ENCODE measurements at places on chromosomes 11 and 22.

- no peak for DNase-seq
These were observed 75.4 kb upstream of the SYT13 start for GRCh38 chr11:45361551-45361950.

DNA sequence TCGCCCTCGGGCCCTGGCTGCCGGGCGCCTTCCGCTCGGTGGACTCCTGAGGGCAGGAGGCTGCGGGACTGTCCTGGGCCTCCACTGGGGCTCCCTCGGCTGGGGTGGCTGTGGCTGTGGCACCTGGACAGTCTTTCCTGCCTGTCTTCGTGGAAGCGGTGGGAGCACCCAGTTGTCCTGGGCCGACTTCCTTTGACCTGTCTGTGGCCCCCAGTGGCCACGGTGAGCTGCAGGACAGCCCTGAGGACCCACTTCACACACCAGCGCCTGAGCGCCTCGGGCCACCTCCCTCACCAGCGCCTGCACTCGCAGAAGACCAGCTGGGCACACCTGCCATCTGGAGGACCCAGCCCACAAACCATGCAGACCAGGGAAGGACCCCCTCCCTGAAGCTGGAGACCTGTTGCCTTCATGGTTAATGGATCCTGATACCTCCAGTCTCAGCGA lies 1.8 kb upstream of the EPS8L2 start:
- DNase-seq: no peak

GRCh38 chr22:33209930-33210784 lies 152.0 kb upstream of the SYN3 start:
- DNase-seq: no peak

DNA sequence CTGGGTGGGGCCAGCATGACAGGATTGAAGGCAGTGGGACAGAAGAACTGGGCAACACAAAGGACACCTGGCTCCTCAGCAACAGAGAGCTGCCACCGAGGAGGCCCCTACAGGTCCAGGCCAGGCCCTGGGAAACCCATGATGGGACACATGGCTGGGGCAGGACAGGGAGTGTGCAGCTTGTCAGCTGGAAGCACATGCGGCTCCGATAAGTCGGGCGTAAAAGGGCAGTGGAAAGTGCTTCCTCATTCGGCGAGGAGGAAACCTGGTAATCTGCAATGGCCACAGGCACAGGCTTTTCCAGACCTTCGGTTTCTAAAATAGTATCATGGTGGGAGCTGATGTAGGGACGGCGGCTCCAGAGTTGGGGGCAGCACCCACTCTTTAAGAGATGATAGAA lies 16.5 kb downstream of the GNAZ start:
- DNase-seq: no peak

GRCh38 chr22:26690654-26691376 lies 33.4 kb downstream of the MIAT start:
- DNase-seq: no peak

- DNase-seq: no peak
These were observed 50.4 kb upstream of the PRSS23 start for GRCh38 chr11:86749821-86750401.

- DNase-seq: no peak
These were observed 62.7 kb downstream of the PAK1 start for GRCh38 chr11:77411137-77411707.

GRCh38 chr22:27985323-27986275 lies 66.5 kb upstream of the PITPNB start:
- no peak for DNase-seq

DNA sequence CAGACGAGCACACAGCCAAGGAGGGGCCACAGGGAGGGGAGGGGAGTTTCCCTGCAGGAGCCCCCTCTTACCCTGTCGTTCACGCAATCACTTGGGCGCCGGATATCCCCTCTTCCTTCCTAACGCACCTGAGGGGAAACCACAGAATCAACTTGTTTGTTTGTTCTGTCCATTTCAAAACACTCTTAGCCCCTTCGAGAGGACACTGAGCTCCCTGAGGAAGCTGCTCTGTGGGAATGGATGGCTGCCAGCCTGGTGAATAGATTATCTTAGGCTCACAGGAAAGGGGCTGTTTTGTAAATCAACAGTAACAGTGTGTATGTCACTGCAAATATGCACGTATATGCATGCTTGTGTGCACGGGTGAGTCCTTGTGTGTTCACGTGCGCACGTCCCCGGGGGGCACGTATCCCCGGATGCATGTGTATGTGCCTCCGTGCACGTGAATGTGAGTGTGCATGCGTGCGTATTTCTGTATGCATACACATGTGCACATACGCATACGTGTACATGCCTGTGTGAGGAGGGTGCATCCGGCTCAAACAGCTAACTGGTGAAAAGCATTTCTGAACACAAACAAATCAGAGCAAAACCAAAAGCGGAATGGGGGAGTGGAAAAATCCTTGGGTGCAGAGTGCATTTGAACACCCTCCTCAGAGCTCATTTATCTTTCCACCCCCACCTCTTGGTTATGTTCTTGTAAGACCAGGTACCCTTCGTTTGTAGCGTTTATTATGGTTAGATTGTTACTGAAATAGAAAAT lies 7.2 kb downstream of the ARSA start:
- peak; percentile 91 for DNase-seq

GRCh38 chr11:75147875-75148263 lies 3.0 kb upstream of the SLCO2B1 start:
- DNase-seq: no peak

DNA sequence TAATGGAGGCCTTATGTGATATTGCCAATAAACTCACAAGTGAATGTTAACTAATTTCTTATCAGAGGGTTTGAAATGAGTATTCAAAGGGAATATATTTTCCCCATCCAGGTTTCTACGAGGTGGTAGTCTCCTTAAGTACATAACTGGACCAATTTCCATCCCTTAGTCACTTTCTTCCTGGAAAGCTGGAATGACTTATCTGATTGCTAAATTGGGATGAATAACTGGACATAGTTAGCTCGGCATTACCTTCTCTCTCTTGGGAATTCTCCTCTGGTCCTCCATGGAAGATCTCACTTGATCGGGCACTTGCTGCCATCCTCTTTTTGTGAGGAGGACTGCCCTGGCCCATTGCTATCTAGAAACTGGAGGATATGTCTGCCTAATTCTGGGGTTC lies 109.1 kb downstream of the TRPC6 start:
- DNase-seq: no peak

GRCh38 chr22:44775862-44776261 lies 23.5 kb downstream of the ARHGAP8 start:
- no peak for DNase-seq

DNA sequence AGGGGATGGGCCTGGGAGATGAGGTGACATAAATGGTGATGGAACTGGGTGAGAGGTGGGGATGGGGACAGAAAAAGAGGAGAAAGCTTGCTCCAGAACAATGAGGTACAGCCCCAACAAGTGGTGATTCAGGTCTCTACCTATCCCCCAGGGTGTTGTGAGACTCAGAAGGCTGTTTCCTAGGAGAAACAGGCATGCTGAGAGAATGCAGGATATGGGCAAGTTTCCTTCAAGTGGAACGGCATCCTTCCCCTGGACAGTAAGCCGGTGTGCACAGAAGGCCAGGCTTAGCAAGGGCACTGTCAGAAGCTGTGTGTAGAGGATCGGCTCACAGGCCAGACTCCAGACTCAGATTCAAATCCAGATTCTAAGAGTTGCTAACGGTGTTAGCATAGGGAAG lies 34.1 kb upstream of the CRTAM start:
- no peak for DNase-seq

DNA sequence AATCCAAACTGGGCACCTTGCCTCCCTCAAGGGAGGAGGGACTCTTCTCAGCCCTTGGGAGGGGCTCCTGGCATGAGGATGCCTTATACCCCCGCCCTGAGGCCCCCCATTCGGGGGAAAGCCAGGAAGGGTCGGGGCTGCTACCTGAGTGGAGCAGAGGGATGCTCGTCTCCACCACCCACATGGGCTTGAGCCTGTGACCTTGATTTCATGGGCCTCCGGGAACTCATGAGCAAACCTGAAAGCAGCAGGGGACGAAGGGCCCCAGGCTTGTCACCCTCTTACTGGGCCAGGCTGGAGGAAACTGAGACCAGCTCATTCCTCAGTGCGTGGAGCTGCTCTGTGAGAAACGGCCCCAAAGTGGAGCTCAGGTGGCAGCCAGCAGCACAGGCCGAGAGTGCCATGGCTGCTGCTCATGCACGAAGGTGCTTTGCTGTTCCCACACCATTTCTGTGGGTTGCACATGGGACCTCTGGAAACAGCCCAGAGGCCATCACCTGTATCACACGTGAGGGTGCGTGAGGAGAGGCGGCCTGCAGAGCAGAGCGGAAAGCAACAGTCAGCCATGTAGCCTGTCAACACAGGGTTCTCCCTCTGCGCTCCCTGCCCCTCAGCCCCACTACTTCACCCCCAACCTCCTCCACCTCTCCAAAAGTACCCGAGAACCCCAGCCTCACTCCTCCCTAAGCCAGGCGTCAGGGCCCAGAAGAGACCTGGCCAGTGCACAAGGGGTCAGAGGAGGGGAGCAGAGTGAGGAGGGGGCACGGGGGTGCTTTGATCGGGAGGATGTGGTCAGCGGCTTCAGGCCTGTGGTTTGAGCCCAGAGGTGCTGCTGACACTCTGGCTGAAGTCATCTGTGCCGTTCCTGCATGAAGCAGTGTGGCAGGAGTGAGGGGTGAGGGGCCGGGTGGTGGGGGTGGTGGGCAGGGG lies 14.1 kb upstream of the IL2RB start:
- no peak for DNase-seq

- no peak for DNase-seq
These were observed 57.0 kb downstream of the PDE3B start for GRCh38 chr11:14700593-14700992.

DNA sequence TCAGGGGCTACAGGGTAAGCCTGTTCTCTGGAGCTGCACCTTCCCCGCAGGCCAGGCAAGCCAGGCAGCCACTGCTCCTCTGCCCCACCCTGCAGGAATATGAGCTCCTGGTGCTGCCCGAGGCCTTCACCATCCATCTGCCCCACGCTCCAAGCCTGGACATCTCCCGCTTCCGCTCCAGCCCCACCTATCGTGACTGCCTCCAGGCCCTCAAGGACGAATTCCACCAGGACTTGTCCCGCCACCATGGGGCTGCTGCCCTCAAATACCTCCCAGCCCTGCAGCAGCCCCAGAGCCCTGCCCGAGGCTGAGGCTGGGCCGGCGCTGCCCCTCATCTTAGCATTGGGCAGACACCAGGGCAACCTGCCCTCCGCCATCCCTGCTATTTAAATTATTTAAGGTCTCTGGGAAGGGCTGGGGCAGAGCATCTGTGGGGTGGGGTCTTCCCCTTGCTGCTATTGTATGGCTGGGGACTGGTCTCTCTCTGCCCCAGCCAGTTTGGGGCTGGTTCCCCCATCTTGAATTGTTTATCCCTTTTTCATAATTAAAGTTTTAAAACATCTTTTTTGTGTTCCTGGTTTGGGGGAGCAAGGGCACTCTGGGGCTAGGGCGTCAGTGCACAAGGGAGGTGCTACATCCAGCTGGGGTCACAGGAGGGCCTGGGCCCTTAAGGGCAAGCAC lies 6.2 kb downstream of the LARGE2 start:
- DNase-seq: no peak

DNA sequence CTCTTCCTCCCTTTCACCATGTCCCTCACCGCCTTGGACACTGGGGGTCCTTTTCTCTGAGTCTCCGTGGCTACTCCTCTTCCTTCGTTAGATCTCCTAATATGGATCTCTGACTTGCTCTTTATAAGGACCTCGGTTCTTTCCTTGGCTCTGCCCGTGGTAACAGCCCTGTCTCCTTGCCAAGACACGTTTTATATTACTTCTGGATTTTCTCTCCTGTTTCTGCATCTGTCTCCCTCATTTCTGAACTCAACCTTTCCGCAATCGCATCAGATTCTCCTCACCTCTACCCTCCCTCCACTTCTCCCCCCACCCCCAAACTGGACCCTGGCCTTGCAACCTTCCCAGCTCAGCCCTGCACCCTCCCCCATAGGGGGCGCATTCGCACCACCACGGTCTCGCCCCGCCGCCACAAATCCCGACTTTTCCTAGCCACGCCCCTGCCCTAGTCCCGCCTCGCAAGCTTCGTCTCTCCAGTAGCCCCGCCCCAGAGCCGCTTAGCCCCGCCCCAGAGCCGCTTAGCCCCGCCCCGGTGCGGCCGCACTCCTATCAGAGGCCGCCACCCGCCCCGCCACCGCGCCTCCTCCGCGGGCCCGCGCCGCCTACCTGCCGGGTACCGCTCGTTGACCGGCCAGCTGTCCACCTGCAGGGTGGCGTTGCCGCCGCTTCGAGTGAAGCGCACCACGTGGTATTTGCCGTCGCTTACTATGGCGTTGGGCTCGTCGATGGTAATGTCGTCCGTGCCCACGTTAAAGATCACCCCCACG lies 39.0 kb downstream of the SLC22A12 start:
- DNase-seq: no peak

- DNase-seq: no peak
These were observed 28.1 kb downstream of the ARAP1 start for GRCh38 chr11:72724021-72724551.

GRCh38 chr22:45008186-45008681 lies 1.6 kb downstream of the PHF21B start:
- DNase-seq: no peak

DNA sequence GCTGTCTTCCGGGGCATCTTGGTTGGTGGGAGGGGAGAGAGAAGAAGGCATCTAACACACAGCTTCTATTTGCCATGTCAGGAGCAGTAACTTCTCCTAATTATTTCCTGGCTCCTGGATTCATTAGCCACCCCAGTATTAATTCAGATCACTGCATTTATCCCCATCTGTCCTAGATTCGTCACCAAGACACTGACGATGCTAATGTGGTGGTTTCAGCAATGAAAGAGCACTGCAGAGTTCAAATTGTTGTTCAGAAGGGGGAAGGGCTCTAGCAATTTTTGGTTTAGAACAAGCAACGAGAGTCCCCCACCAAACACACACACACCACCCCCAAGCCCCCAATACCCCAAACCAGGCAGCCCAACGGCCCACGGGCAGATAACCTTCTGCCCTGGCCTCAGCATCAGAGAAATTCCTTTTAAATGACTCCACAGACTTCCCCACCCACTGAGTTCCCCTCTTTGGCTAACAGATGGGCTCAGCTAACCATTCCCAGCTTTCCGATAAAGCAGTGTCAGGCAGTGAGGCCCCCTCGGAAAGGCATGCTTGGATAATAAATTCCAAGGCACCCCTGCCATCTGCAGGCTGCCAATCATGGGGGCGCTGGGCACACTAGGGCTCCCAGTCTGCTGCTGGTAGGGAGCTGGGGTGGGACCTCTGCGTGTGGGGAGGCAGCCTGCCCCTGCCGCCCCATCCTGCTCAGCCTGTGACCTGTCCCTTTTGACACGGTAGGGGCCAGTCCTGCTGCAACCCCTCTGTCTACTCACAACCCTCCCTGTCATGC lies 453.5 kb downstream of the MIAT start:
- DNase-seq: no peak

DNA sequence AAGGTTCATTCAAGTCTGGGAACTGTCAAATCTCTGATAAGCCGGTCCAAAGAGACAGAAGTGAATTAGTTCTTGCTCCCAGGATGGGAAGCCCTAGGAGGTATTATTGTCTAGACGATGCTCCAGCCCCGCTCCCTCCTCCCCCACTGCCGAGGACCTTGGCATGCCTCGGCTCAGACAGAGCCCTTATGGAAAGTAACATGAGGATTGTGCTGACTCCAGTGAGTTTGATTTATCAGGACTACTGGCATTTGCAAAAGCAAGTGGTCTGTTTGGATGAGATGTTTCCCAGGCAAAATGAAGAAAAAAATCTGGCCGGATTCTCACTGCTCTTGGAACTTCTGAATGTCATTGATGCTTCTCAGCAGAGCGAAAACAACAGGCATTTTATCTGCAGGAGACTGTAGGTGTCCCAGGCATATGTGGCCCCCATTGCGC lies 341.0 kb downstream of the ETS1 start:
- no peak for DNase-seq

Measured in naive thymus-derived CD4-positive, alpha-beta T cell (primary cell).